ENCODE measurements at places on chromosomes 5 and 9. TPM values are rescaled to one million over a fixed set of nuclear protein-coding genes. Genes with fewer than 3 reads are reported as not detected.

SPARC gene
- not detected for total RNA-seq

UNC5A gene
- total RNA-seq, result not detected

DNA sequence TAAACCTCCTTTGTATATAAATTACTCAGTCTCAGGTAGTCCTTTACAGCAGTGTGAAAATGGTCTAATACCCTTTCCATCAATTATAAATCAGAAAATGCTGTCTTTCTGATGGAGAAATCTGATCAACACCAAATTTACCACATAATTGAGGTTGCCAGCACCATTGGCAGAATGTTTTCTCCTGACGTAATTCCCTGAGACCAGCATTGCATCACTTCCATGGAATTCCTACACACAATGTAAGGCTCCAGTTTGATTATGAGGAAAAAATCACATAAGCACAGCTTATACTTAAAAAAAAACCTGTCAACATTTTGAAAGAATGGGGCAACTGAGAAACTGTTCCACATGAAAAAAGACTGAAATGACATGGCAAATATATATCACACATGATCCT, 618.7 kb upstream of the CDH6 start:
- no peaks in the 10 kb centered on the region for H3K36me3 ChIP-seq
- no peak for DNase-seq
- no peak overlapping the region for H3K4me3 ChIP-seq
- H3K4me1 ChIP-seq, result no peaks in the 10 kb centered on the region

LCN2 gene
- not detected for total RNA-seq

DNA sequence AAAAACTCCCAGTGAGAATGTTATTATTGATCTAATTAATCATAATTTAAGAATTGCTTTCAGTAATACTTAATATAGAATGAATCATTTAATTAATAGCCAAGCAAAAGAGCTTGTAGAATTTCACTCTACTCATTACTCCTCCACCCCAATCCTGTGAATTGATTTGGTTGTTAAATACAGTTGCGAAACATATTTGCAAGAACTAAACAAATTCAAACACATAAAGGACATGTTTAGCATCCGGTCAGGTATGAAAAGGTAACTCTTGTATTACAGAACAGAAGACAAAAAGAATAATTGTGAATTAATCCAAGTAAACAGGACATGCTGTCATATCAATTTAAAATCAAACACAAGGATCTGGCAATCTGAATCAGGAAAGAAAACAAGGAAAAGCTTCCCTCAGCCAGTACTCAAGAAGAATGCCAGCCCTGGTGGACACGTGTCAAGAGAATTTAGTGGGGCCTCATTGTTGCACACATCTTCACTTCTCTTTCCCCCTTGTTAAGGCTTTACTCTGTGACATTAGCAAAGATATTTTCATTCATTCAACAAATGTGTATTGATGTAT, 89.4 kb upstream of the SLC12A2 start:
- no peak overlapping the region for H3K27ac ChIP-seq
- no peaks in the 10 kb centered on the region for H3K27me3 ChIP-seq
- peaks cover 6% of the 10 kb centered on the region for H3K4me1 ChIP-seq
- H3K36me3 ChIP-seq, result peaks cover 31% of the 10 kb centered on the region

DNA sequence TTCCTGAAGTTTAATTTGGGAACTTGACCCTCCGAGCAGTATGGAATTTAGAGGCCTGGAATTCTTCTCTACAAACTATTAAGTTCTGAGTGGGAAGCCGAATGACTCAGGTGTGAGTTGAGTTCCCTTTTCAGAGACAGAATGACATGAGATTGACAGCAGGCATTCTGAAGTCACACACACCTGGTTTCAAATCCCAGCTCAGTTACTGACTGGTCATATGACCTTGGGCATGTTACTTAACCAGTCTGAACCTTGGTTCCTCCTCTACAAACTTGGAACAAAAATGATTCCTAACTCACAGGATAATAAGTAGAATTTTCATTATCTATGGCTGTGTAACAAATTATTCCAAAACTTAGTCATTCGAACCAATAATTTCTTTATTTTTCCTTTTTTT, 45.5 kb upstream of the GPBP1 start:
- no peak overlapping the region for H3K27ac ChIP-seq
- H3K4me3 ChIP-seq, result no peak overlapping the region
- H3K36me3 ChIP-seq, result no peaks in the 10 kb centered on the region
- no peaks in the 10 kb centered on the region for H3K27me3 ChIP-seq

- no peak overlapping the region for H3K4me3 ChIP-seq
- no peak for DNase-seq
- H3K4me1 ChIP-seq, result peaks cover 13% of the 10 kb centered on the region
- H3K36me3 ChIP-seq, result no peaks in the 10 kb centered on the region
These were observed 325.1 kb downstream of the GADD45G start for GRCh38 chr9:89929673-89930480.

DBH gene
- total RNA-seq, result not detected

CBY3 gene
- total RNA-seq, result not detected

DNA sequence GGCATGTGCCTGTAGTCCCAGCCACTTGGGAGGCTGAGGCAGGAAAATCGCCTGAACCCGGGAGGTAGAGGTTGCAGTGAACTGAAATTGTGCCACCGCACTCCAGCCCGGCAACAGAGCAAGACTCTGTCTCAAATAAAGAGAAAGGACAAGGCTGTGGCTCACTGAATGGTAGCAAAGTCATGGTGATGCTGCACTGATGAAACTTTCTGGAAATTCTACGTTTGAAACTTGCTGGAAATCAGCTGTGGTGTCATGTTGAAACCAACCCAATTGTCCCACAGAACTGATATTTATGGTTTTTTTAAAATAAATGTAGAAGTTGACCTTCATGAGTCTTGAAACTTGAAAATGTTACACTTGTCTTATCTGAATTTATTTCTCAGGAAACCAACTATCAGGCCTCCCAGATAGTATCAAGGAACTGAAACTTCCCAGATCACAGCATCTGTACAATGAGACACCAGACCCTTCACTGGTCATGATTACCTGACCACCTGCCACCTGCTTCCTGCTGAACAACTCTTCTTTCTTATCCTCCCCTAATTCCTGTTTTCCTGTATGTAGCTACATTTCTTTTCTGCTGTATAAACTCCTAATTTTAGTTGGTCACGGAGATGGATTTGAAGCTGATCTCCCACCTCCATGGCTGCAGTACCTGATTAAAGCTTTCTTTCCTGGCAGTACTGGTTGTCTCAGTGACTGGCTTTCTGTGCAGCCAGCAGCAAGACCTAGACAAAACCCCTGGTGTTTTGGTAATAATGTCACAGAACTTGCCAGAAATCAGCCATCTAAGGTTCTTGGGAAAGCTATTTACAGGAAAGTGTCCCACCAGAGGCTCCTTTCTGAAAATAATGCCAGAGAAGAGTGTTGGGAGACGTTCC, 5.6 kb upstream of the TBC1D13 start:
- no peak for DNase-seq
- no peaks in the 10 kb centered on the region for H3K27me3 ChIP-seq
- H3K36me3 ChIP-seq, result no peaks in the 10 kb centered on the region
- no peaks in the 10 kb centered on the region for H3K4me1 ChIP-seq
- H3K4me3 ChIP-seq, result no peak overlapping the region

SCGB3A2 gene
- total RNA-seq, result not detected

FGF10 gene
- not detected for total RNA-seq

DNA sequence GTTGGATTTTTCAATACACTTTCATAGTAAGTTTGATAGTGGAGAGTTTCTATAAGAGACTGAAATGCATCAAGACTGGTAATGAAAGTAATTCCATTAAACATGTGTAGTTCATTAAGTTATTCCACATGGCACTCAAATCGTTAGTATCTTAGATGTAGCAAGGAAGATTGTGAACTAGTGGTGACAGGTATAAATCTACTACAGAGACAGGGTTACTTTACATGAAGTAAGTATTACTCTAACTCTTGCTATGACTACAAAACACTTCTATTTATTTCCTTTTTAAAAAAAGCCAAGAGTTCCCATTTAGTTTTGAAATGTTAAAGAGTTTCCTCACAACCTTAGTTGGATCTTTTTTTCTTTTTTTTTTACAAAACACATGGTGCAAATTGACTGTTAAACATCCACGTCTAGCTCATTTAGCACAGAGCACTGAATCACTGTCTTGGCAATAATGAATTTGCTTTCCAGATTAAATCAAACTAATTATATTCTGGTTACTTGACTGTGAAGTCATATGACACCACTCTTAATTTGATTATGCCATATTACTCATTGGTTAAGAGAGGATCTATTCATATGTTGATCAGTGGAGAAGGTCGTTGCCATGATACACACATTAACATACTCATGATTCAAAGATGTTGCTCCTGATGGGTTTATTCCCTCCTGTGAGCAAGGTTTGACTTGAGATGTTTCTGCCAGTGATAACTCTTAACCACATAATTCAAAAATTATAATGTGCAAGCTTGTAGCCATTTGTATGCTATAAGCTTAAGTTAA, 644.8 kb downstream of the EFNA5 start:
- DNase-seq, result no peak
- H3K36me3 ChIP-seq, result no peaks in the 10 kb centered on the region
- no peaks in the 10 kb centered on the region for H3K27me3 ChIP-seq
- no peak overlapping the region for H3K4me3 ChIP-seq
- H3K27ac ChIP-seq, result no peak overlapping the region
